Ovary (tissue), 10 donors: ENCODE measurements at places on chromosomes 3 and 15. TPM values are rescaled to one million over a fixed set of nuclear protein-coding genes. Genes with fewer than 3 reads are reported as not detected.

Gene SMCO1
- not detected for polyA plus RNA-seq

Gene NANOGP8
- 0.16 TPM for polyA plus RNA-seq

Gene NT5DC2
- 129 TPM for polyA plus RNA-seq

Gene EPHA3
- 4.2 TPM for polyA plus RNA-seq

Gene RASL12
- 19.1 TPM for polyA plus RNA-seq

Gene LAMB2
- polyA plus RNA-seq: 408 TPM
